M059J (cell line): ENCODE measurements at places on chromosomes 1 and 21.

DNA sequence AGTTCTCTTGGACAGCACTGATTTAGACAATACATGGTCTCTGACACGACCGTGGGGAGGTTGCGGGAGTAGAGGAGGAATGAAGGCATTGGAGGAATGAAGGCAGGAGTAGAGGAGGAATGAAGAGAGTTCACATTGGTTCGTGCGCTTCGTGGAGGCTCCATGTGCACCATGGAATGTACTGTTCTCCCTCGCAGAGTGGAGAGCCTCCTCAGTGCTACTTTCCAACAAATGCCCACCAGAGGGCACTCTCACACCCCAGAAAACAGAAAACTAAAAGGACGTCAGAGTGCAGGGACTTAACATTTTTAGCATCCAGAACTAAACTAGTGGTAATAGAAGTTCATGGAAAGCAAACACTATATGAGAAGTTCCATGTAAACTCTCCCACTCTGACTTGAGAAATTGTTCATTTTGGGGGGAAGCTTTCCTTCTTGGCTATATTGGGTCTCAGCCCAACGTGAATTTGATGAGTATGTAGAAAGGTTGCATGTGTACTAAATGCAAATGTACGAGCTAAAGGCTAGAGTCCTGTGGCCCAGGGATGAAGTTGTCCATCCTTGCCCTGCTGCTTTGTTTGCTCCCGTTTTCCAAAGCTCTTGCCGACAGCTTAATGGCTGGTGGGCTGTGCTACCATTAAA is 211.6 kb downstream of the LMX1A start:
- DNase-seq, result peak; percentile 50

- DNase-seq, result no peak
Measured at GRCh38 chr1:193036337-193037047, 22.7 kb downstream of the UCHL5 start.

- DNase-seq, result peak; percentile 59
Measured at GRCh38 chr1:145960468-145961108, 2.8 kb upstream of the LIX1L start.

DNA sequence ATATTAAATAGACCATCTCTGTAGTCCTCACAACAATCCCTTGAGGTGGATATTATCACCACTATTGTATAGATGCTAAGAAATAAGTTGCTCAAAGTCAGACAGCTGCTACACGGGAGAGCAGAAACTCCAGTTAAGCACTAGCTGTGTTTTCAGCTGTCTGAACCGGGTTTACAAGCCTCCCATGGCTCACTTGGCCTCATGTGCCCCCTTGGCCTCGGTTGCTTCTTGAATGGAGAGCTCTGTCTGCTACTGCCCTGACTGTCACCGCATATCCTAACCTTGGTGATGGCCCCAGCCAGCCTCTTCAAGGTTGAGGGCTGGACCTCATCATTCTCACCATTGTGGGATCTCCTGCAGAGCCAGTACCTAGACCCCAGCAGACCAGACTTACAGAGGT is 123.4 kb downstream of the AK5 start:
- DNase-seq, result no peak

- no peak for DNase-seq
Measured at GRCh38 chr1:180188684-180189175, 34.1 kb downstream of the QSOX1 start.

GRCh38 chr21:14864211-14865021 is 200.4 kb downstream of the NRIP1 start:
- peak; percentile 76 for DNase-seq

DNA sequence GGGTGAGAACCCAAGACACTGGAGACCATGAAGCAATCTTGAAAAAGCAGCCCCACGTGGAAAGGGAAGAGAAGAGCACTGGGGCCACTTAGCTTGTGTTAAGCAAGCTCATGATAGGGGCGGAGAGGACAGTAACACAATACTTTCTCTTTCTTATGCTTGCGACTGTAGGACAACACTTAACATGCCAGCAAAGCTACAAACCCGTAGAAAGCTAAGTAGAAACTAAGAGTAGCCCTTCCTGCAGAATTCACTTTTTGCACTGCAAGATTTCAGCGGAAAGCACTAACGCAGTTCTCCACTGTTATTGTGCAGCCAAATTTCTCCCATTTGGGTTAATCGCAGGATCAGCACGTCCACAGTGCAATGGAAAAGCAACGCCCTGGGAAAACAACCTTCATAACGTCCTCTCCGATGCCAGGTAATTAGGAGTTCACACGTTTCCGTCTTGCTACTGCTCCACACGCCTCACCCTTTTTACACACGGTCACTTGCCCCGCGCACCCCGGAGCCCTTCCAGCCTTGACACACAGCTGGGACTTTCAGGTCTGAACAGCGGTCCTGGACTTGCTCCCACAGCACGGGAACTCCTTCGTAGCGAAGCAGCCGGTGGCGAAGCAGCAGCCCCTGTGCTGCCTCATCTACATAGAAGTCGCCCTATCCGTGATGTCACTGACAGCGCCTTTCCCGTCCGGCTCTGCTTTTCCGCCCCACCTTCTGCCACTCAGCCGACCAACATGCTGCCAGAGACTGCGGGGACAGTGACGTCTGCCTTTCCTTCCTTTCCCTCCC is 148.6 kb downstream of the PPIAL4G start:
- peak; percentile 91 for DNase-seq

- no peak for DNase-seq
Measured at GRCh38 chr21:24890021-24890420, 717.3 kb downstream of the MRPL39 start.

GRCh38 chr1:44355582-44356305 is 687 bp upstream of the ERI3 start:
- no peak for DNase-seq

- peak; percentile 76 for DNase-seq
Measured at GRCh38 chr1:67710417-67710816, 25.4 kb downstream of the GADD45A start.

- peak; percentile 85 for DNase-seq
Measured at GRCh38 chr1:218412171-218412570, 67.0 kb downstream of the TGFB2 start.

DNA sequence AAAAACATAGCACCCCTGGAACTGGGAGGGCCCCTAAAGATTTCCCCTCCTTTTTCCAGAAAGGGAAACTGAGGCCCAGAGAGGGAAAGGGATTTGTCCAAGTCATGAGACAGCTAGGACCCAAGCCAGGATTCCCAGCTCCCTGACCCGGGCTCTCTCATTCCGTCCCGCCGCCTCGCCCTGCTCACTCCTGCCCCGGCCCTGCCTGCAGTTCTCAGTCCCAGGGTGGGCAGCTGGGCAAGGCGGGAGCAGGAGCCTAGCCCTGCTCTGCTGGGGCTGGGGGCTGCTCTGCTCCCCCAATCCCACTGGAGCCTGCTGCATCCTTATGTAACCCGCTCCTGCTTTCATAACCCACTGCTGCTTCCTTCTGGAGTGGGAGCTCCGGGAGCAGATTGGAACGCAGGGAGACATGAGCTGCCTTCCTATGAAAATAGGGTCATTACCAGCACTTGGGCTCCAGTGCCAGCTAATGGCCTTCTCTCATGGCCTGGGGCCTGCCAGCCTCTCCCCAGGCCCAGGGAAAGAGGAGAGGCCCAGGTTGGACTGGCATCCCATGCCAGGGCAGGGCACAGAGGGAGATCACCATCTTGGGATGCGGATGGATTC is 84.5 kb downstream of the CAMK2N1 start:
- DNase-seq, result no peak

DNA sequence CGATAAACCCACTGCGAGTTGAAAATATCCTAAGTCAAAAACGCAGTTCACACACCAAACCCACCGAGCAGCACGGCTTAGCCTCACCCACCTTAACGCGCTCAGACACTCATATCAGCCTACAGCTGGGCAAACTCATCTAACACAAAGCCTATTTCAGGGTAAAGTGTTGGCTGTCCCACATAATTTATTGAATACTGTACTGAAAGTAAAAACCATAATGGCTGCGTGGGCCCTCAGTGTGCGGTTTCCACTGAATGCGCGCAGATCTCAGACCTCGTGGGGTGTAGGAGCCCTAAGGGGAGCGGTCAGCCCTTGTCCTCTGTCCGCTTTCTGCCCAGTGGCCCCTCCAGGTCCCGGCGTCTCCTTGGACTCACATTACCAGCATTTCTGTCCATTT is 157.6 kb upstream of the ARHGEF16 start:
- no peak for DNase-seq

- DNase-seq, result peak; percentile 59
Measured at GRCh38 chr1:113929750-113930498, 800 bp downstream of the HIPK1 start.

DNA sequence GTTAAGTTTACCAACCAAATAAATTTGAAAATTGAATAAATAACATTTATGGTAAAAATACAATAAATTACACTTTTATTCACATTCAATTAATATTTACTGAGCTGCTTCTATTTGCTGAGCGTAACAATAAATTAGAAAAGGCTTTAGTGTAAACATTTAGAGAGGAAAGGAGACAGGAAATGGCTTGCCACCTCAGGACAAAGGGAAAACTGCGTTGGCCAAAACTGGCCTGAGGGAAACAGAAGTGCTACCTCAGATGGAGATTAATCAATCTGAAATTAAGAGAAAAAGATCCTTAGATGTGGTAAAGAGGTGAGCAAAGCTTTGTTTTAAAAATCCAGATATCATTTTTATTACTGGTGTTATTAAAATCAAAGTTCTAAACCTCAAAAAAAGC is 128.0 kb downstream of the SLC44A5 start:
- no peak for DNase-seq

DNA sequence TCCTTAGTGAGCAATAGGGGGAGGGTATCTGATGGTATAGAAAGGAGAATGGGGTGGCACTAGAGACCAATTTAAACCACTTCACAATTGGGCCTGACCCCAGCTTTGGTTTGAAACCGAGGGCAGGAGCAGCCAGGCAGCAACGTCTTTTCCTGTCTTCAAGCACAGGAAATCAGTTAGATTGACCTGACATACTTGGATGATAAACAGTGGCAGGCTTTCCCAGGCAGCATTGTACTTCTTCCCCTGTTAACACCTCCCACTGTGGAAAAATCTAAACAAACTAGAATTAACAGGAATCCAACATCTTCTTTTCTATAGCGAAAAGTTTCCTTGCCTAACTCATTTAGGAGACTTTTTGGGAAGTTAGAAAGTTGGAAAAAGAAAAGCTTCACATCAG is 40.6 kb downstream of the SELL start:
- DNase-seq, result no peak
